ENCODE measurements at places on chromosomes 1 and 21.

- DNase-seq = no peak
Measured at GRCh38 chr1:231681006-231681405, 54.4 kb downstream of the DISC1 start.

GRCh38 chr1:15733726-15734226, 2.3 kb upstream of the SLC25A34 start:
- no peak for DNase-seq

GRCh38 chr1:58978096-58978495, 194.2 kb upstream of the JUN start:
- no peak for DNase-seq

GRCh38 chr1:27367160-27367650, 444 bp upstream of the MAP3K6 start:
- no peak for DNase-seq

GRCh38 chr1:81208441-81208840, 592.3 kb upstream of the ADGRL2 start:
- DNase-seq = no peak

DNA sequence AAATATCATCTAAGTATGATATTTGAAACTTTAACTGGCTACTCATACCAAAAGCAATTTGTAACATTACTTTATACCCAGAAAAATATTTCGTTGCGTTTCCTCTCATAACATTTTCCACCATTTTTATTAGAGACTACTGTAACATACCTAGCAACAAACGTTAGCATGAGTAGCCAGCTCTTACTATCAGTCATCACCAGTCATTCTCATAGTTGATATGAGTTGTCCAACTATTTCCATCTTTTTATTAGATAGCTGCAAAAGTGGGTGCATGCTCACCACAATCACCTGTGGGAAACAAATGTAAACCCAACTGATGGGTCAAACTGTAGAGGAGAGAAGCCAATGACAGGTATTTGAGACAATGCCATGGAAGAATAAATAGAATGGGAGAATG, 114.6 kb downstream of the AKT3 start:
- no peak for DNase-seq

DNA sequence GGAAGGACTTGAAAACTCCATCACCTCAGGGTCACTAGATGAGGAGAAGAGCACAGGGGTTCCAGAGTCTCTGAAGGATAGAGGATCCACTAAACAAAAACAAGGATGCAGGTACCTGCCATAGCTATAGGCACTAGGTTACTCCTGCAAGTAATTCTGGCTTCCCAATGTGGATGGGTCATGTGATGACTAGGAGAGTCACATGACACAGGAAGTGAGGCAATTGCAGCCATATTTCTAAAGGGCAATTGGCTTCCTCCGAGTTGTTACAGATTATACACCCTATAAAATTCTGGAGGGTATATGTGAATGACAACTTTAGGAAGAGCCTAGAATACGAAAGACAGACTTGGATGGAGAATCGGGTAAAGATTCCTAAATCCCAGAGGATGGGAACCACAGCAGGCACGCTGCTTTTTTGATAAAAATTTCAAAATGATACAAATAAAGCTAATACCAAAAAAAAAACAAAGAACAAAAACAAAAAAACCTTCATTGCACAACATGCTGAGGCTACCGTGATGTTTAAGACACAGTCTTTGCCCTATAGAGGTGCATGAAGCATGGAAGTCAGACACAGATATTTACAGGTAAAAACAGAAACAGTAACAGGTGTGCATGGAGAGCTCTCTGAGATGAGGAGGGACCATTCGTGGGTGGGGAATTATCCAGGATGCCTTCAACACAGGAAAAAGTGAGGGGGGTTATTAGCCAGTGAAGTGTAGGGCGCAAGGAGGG, 10.5 kb downstream of the MTX1 start:
- DNase-seq = no peak

DNA sequence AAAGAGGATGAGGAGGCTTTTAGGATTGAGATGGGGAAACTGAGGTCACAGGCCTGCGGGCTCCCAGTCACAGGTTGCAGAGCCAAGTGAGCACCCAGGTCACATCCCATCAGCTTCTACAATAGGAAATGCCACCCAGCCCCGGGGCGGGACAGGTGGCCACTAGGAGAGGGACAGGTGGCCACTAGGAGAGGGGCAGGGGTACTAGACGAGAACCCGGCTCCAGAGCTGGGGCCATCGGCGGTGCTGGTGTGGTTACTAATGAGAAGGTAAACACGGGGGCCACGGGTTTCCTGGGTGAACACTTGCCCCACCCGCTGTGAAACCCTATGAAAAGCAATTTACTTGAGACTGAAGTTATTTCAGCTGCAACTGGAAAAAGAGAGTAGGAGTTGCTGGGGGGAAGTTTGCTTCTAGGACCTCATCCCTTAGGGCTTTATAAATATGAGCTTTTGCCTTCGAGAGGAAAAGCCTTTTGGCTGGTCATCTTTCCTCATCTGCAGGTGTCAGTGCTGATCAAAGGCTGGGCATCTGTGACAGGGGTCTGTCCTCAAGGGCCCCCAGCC, 52.5 kb downstream of the MRPL37 start:
- DNase-seq = no peak

DNA sequence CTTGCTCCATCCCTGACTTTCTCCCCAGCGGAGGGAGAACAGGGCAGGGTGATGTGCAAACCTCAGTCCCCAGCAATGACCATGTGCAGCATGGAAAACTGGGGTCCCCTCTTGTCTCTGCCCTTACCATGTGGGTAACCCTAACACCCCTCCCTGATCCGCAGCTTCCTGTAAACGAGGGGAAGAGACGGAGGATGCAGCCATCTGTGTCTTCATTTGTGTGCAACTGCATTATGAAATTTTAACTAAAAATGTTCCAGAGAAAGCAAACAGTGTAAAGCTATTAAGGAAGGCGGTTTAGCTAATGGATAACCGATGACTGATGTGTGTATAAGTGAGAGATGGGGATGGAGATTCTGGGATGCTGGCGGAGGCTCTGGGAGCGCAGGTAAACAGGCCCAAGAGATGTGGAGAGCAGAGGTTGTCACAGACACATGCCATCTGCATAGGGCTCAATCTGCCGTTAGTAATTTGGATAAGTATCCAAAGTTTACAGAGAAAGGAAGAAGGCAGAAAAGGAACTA, 206.6 kb downstream of the DSCAM start:
- no peak for DNase-seq
